ENCODE measurements at places on chromosomes 1 and 21.

DNA sequence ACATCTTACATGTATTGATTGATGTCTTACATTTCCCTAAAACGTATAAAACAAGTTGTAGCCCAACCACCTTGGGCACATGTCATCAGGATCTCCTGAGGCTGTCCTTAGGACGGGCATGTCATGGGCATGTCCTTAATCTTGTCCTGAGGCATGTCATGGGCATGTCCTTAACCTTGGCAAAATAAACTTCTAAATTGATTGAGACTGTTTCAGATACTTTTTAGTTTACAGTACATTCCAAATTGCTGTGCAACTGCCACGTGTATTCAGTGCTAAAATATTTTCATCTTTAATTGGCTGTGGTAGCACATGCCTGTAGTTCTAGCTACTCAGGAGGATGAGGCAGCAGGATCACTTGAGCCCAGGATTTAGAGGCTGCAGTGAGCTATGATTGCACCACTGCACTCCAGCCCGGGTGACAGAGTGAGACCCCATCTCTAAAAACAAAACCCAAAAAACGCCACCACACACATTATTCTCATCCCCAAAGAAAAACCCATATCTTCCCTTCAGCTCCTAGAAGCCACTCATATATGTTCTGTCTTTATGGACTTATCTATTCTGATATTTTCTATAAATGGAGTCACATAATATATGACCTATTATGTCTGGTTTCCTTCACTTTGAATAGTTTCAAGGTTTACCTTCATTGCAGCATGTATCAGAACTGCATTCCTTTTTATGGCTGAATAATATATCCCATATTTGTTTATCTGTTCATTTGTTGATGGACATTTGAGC is 96.0 kb upstream of the BTG3 start:
- no peak for DNase-seq

DNA sequence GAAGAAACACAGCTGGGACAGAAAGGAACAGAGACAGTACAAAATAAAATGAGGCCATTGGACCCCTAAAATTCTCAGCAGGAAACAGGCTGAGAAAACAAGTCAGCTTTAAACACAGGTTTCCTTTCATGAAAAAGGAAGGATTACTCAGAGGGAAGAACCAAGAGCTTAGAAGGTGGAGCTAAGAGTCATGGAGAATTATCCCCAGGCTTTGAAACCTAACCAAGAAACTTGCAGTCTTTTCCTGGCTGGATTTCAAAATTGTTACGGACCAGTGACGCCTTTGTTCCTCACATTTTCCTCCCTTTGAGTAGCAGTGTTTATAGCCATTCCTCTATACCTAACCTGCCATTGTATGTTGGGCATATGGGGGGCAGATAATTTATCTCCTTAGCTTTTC is 8.8 kb downstream of the HMGB4 start:
- DNase-seq, result no peak

GRCh38 chr1:3192825-3193224 is 123.8 kb downstream of the PRDM16 start:
- DNase-seq, result no peak

DNA sequence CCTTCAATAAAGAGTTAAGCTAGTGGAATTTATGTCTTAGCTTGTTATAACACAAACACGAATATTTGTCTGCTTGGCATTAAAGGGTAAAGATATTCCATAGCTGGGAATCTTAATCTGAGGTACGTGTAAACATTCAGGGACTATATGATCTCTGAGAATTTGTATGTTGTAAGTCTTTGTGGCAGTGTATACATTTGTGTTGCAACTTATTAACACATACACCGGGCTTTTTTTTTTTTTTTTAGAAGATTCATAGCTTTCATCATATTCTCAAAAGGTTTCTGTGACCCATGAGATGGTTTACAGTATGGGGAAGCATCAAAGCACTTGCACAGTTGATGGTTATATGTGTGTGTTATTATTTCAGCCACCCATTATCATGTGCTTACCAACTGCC is 3.0 kb downstream of the GGPS1 start:
- no peak for DNase-seq

GRCh38 chr1:27503844-27504587 is 14.0 kb upstream of the WASF2 start:
- DNase-seq, result no peak

- DNase-seq, result no peak
These were observed 40.0 kb upstream of the RHOU start for GRCh38 chr1:228695015-228695955.

- DNase-seq, result no peak
These were observed 16.2 kb downstream of the C1orf216 start for GRCh38 chr1:35702508-35702907.

DNA sequence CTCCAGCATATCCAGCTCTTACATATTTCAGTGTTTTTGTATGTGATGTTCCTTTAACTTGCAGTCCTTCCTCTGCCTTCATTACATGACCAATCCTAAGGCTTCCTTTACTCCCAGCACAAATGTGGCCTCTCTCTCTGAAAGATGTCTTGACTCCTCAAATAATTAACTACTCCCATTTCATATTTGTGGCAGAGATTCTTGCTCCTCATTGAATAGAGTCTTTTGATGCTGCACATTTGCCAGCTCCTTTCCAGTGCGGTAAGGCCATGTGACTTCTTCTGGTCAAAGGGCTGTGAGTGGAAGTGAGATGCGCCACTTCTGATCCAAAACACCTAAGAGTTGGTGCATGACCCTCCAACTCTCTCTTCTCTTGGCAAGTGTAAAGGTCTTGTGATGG is 19.1 kb upstream of the LAMC1 start:
- no peak for DNase-seq

GRCh38 chr1:97192872-97193572 is 471.4 kb downstream of the PTBP2 start:
- no peak for DNase-seq

- no peak for DNase-seq
These were observed 25.3 kb upstream of the TTC34 start for GRCh38 chr1:2826736-2827292.

DNA sequence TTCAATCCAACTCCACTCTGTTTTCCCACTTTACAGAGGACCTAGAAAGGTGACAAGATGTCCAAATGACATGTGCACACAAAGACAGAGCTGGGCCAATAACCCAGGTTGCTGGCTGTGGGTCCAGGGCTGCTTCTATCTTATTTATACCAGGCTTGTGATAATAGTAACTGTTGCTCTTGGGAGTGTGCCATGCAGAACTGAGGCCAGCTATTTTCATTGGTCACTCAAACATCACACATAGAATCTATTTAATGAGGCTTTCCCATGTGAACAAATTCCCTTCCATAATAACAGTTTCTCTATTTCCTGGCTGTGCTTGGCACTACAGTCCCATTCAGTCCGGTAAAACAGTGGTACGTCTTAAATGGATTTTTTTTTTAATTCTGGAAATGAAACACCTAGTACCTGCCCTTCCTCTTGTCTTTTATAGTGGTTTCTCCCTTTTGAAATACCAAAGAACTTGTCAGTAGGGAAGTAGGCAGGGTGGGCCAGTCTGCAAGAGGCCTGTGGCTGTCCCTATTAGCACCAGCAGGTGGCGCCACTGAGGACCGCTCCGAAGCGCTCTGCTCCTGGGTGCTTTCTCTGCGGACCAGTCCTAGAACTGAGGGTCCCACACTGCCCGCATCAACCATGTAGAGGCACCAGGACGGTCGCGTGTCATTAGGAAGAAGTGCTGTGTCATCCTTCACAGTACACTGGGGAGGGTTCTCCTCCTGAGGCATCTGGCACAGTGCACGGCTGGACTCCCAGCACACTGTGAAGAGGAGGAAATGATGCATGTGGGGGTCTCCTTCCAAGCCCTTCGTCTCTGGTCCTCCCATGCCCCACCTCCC is 52.1 kb downstream of the GPR161 start:
- DNase-seq, result peak; percentile 41

DNA sequence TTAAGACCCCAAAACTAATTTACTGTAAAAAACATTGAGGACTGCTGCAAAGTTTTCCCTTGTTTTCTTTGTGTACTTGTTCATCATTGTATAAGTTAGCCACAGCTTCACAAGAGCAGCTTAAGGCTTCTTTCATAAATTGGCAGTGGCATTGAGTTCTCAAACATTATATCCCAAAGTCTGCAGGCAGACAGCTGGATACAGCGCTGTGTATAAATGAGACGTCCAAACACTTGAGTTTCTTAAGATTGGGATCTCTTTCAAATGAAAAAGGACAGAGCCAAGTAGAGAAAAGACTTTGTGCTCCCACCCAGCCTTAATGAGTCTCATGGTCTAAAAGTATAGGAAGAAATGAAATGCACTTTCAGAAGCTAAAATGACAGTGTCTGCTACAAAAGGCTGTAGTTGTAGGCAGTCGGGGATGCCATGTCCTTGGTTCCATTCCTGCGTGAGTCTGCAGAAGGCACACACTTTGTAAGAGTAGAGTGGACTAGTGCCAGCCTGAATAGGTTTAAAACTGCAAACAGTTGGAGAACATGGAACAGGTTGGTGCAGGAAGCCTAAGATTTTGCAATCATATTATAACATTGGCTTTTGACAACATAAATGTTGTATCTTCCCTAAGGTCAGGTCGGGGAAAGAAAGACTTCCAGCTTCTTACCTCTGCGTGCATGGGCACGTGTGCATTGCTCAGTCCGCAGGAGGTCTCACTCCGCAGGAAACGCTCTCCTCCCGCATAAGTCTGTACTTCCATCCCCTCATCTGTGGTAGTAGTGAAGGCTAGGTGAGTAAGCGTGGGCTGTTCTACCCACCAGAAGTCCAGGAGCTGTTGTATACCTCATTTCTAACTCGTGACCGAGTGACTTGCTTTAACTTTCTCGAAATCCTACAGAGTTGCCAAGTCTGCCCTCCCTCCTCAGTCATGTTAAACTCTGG is 94.4 kb downstream of the CD247 start:
- DNase-seq, result no peak

GRCh38 chr21:43188592-43189210 is 19.9 kb downstream of the CRYAA start:
- DNase-seq, result no peak

- no peak for DNase-seq
These were observed 93.2 kb downstream of the STUM start for GRCh38 chr1:226641671-226642231.

- DNase-seq, result no peak
These were observed 44.4 kb downstream of the AHDC1 start for GRCh38 chr1:27559466-27560030.

DNA sequence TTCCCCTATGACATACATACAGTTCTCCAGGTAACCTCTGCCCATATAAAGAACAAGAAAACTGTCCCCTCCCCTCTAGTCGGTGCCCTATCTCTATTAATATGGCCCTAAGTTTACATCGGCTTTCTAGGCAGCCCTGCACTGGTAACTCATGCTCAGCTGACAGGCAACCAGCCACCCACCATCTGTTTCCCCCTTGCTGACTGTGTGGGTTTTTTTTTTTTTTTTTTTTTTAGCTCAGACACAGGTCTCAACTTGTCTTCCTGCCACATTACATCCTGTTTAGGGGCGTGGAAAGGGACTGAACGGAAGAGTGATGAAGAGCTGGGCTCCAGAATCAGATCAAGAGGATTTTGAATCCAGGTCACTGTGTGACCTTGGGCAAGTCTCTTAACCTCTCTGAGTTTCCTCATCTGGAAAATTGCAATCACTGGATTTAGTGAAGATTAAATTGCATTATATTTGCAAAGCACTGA is 14.0 kb downstream of the LAPTM5 start:
- no peak for DNase-seq

DNA sequence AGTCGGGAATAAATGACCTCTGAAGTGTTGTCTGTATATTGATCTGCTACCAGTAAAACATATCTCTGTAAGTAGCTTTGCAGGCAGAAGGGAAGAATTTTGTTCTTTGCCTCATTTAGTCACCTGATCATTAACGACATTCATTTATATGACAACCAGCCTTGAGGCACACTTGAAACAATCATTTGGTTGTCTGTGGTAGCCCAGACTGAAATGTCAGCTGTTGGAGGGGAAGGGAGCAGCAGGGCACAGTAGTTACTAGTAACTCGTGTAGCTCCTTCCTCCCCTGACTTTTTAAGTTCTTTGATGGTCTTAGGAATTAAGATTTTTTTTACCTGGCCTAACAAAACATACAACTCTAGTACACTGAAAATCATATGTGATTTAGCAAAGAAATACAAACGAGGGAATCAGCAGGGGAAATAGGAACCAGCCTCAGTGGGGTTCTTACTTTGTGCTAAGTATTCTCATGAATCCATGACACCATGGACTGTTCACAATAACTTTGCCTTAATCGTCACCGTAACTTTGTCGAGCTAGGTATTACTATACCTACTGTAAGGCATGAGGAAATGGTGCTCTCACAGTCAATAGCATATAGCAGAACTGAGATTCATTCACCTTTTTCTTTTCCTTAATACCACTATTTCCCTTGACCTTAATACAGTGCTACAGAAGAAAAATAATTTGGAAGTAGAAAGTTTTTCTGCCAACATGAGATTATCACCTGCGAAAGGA is 6.4 kb downstream of the IL12RB2 start:
- no peak for DNase-seq

DNA sequence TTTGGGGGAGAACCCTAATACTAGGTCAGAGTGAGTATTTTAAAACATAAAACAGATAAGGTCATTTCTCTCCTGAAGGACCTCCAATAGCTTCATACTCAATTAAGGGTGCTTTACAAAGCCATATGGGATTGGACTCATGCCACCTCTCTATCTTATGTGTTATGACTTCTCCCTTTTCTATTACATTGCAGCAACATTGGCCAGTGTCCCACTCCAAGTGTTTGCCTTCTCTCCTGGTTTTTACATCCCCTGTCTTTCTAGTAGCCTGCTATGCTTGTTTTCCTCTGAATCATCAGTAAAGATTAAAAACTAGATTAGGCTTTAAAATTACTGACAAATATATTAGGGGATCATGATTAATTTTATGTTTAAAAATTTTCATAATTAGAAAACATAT is 66.6 kb downstream of the SCMH1 start:
- no peak for DNase-seq

DNA sequence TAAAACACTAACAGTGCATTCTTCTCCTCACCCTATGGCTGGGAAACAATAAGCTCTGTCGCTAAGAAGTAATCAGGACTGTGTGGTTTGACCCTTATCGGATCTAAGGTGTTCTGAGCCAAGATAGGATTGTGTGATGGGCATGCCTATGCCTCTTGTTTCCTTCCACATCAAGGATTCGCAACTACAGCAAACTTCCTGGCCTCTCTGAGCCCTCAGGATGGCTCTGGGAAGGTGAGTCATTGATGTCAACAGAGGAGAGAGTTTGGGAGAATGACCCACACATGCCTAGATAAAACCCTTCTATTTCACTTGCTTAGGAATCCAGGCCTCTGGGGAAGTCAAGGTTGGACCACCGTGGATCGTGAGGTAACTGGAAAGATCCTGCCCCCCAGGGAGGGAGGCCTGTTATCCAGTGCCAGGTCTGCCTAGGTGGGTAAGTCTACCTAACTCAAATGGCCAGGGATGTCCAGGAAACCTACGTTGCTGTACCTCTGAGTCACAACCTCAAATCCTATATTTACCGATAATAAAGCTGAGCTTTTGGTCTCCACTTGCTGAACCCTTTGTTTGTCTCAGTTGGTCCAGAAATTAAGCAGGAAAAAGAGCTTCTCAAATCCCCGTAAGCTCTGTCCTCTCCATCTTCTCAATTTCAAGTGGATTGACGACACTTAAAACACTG is 27.4 kb downstream of the TIAM1 start:
- DNase-seq, result no peak

- no peak for DNase-seq
These were observed 25.9 kb downstream of the RUNX3 start for GRCh38 chr1:24903955-24904730.

Measured in activated CD8-positive, alpha-beta memory T cell treated with anti-CD3 and anti-CD28 coated beads for 48 hours (primary cell).